ENCODE measurements at places on chromosomes 5 and 9.

DNA sequence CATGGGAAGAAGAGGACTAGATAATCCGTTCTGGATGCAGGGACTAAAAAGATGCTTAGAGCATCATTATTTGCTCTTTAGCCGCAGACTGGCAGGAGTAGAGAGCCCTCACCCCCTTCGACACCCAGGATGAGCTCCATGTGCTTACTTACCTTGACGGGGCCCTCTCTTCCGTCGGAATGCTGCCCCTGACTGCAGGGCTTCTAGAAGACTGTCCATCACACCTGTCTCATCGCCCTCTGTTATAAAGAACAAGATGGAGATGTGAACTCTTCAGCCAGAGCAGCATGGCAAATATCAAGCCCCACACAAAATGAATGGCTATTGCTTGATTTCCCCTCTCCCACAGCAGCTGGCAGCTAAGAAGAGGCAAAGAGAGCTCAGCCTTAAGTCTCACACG is 35.1 kb downstream of the PCDHGC5 start:
- no peak for DNase-seq

DNA sequence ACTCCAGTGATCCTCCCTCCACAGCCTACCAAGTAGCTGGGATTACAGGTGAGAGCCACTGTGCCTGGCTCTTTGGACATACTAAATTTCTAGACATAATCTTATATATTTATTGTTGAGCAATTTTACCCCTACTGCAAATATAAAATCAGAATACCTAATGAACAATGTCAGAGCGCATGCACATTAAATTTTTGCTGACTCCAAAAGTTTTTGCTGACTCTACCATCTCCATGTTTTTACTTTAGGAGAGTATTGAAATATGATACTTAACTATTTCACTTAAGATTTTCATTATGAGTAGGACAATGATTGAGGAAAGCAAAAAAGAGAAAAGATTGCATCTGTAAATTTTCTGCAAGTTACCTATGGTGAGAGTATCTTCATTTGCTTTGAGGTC is 402.3 kb downstream of the LRRC70 start:
- DNase-seq, result no peak

DNA sequence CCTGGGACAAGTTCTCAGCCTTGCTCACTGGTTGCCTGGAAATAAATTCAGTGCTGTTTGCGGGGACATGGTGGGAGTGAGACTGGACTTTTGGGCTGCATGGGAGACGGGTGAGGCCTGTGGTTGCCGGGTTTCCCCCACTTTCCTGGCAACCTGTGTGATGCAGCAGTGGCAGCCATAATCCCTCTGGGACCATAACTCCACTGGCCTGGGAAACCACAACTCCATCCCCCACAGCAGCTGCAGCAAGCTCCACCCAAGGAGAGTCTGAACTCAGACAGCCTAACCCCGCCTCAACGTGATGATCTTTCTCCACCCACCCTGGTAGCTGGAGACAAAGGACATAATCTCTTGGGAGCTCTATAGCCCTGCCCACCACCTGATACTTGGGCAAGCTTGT is 349.9 kb downstream of the PIK3R1 start:
- DNase-seq, result no peak

- DNase-seq, result no peak
Observed at GRCh38 chr9:114246558-114246957, 76.3 kb upstream of the ORM1 start.

- DNase-seq, result no peak
Observed at GRCh38 chr5:107964722-107965121, 294.0 kb upstream of the EFNA5 start.

GRCh38 chr9:15725953-15726352 is 173.1 kb downstream of the CCDC171 start:
- no peak for DNase-seq

- DNase-seq, result no peak
Observed at GRCh38 chr5:40757400-40757799, 1.6 kb upstream of the TTC33 start.

GRCh38 chr5:122163121-122164069 is 34.0 kb downstream of the ZNF474 start:
- peak; percentile 97 for DNase-seq

- DNase-seq, result peak; percentile 58
Observed at GRCh38 chr9:6805532-6805931, 47.8 kb downstream of the KDM4C start.

DNA sequence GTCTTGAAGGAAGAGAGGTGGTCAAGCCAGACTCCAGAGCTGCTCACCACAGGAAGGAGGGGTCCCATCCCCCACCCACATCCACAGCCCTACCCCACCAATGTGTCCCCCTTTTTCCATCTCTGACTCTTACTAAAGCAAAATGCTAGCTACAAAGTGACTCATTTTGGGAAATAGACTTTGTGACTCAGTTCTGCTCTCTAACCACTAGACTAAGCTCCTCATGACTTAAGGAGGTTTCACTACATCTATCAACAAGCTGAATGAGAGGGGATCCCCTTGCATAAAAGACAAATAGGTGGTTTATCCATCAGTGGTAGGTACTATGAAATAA is 35.1 kb upstream of the ADRB2 start:
- DNase-seq, result no peak

GRCh38 chr9:97773723-97774122 is 76.6 kb upstream of the XPA start:
- DNase-seq, result peak; percentile 54

GRCh38 chr9:69204849-69205248 is 30.8 kb downstream of the TJP2 start:
- DNase-seq, result peak; percentile 73

- DNase-seq, result no peak
Observed at GRCh38 chr9:99135456-99135855, 30.5 kb downstream of the TGFBR1 start.

DNA sequence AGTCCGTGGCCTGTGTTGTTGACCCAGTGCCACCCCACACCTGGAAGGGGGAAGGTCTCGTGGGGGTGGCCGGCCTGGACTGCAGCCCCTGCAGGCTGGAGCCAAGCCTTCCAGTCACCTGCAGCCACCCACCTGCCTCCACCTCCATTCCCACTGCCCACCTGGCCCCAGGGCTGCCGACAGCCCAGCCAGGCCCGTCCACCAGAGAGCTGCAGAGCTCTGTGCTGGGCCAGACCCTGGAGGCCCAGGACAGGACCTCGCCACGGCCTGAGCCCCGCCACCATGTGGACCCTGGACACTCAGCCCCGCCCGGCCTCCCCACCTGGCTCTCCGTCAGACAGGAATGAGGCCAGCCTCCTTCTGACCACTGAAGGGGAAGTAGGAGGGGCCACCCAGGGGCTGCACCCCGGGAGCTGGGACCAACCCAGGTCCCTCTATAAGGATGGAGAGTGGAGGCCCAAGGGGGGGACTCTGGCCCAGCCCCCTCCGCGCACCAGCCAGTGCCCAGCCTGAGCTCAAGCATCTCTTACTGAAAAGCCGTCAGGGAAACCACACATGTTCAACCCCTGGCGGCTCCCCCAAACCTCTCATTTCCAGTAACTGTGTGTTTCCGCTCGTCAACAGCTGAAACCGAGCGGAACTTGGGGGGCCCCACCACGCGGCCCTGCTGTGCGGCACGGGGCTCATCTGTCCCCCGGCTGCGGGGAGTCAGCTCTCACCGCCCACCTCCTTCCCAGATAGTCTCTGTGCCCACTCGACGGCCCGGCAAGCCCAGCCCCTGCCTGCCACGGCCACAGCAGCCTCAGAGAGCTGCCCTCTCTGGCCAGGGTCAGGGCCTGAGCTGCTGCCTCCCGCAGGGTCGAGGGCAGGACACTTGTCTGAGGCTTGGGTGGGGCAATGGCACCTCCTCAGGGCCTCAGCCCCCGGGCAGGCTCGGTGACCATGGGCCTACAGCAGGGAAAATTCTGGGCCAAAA is 12.8 kb downstream of the NOTCH1 start:
- DNase-seq, result no peak

DNA sequence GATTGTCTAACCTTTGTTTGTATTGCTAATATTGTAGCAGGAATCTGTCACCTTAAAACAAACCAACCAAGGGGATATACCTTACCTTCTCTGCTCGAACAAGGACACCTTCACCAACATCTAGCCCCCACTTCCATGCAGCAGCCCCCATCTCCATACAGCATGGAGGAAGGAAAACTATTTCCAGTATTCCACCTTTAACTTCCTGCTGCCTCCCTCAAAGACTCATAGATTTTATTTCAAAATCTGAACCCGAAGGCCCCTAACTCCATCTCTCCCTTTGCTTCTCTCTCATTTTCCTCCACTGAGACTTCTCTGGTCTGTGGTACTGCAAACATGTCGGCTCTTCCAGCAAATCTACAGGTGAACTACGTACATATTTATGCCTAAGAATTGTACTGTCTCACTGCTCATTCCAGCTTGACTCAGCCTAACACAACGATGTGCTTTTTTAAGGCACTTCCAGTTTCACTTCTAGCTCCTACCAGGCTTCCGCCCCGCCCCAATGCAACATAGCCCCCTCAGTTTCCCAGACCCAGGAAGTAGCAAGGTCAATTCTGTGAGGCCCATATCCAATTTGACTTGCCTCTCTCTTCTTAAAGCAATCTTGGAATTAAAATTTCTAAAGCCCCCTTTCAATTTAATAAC is 70.7 kb upstream of the RNF38 start:
- DNase-seq, result peak; percentile 72

- peak; percentile 72 for DNase-seq
Observed at GRCh38 chr5:73215891-73216610, 43.1 kb downstream of the TMEM174 start.
